ENCODE measurements at places on chromosomes 6 and 20.

GRCh38 chr6:45881705-45882467 lies 133.8 kb downstream of the CLIC5 start:
- no peak for DNase-seq

GRCh38 chr20:9422321-9423057 lies 91.9 kb upstream of the LAMP5 start:
- no peak for DNase-seq

GRCh38 chr6:31686483-31686882 lies 5.6 kb upstream of the LY6G5C start:
- no peak for DNase-seq

DNA sequence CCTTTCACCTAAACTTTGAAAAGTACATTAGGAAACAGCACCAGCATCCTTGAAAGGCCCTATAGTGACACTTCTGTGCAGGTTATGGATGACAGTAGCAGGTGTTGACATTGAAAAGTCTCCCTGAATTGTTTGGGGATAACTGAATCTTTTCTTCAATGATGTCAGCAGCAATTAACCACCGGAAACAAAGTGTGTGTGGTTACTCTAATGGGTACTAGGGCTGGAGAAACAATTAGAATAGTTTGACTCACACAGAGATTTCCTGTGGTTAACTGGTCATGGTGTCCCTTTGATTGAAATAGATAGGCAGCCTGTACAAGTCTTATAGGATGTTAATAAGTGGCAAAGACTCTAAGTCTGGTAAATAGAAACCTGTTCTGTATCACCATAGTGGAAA lies 189.1 kb downstream of the TBX18 start:
- DNase-seq: no peak

- no peak for DNase-seq
Observed at GRCh38 chr6:34540222-34540621, 15.9 kb downstream of the SPDEF start.

DNA sequence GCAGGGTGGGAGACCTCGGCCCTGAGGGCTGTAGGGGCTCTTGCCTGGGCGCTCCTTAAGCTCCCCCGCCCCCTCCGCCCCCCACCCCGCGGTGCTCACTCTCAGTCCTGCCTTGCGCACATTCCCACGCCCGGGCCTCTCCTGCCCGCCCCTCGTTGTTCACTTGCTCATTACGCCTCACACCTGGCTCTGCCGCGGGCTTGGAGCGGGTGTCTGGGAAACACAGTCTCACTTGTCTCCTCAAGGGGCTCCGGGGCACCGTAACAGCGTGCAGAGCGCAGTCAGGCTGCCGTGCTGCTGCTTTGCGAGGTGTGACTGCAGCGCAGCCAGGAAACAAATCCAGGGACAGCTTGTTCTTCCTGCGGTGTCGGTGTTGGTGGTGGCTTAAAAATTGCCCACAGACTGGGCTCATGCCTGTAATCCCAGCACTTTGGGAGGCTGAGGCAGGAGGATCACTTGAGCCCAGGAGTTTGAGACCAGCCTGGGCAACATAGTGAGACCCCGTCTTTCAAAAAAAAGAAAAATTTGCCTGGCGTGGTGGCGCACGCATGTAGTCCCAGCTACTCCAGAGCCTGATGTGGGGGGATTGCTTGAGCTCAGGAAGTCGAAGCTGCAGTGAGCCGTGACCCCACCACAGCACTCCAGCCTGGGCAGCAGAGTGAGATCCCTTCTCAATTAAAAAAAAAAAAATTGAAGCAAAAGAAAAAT lies 4.6 kb downstream of the NPBWR2 start:
- no peak for DNase-seq

DNA sequence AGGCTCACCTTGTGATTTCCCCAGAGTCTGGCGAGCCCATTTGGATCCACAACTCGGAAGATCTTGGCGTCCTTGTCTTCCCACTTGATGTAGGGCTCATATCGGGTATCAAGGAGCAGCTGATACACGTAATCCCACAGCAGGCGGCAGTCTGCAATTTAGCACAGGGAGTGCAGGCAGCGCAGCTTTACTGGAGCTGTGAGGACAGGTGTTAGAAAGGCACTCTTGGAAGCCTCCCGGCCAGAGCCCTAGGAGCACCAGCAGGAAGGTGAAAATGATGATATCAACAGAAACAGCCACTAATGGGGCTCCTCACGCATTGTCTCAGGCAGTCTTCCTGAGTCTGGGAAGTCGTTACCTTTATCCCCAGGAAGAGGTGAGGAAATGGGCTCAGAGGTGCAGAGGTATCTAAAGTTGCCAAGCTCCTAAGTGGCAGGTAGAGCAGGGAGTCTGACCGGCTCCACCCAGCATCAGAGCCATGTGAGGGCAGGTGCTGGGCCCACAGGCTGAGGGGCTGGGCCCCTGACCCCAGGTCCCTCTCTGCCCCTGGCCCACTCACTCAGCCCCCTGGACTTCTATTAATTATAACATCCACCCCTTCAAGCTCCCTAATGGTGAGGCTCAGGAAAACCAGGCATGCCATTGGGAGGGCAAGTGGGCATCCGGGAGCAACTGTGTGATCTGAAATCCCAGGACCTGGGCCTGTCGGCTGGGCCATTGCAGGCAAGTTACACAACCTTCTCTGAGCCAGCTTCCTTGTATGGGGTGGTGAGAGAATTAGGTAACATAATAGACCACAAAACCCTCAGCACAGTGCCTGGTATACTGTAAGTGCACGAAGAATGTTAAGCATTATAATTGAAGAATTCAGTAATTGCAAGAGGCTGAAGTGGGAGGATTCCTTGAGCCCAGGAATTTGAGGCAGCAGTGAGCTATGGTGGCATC lies 18.3 kb downstream of the ETV7 start:
- no peak for DNase-seq

DNA sequence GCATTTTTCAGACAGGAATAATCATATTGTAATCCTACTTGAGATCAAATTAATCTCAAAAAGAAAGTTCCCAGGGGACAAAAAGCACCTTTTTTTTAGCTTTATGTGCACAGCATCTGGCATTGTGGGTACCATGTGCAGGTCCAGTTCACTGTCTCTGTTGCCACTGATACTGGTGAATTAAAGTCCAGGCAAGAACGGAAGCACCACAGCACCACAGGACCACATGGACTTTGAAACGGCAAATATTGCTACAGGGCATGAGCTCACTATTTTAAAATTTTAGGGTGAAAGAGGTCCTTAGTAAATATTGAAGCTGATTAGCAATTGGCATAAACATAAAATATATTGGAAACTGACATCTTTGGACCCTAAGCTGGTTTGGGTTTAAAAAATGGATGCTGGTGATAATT lies 709.0 kb downstream of the EPM2A start:
- DNase-seq: no peak

GRCh38 chr6:4256969-4257368 lies 121.6 kb upstream of the ECI2 start:
- no peak for DNase-seq

DNA sequence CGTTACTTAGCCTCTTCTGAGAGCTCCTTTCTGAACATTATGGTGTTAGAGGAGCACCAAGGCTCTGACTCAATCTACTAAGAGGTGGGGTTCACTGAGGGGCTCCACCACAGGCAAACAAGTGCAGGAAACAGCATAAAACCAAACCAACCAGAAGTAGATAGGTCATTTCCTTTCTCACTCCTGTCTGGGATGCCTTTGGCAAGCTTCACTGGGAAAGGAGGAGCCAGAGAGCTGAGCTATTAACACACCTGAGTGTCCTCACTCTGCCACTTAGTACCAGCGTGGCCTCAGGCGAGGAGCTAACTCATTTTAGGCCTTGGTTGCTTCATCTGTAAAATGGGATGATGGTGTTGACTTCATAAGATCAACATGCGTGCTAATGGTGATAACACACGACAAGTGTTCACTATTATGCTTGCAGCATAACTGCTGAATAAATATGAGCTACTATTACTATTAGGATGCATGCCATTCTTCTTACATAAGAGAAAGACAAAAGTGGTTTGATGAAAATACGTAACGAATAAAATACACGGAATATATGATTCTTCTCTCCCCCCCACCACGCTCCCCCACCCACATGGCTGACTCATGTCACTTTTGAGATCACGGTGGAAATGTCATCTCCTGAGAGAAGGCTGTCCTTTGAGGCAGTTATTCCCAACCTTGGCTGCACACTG lies 185.4 kb downstream of the BCAS1 start:
- DNase-seq: peak; percentile 72

DNA sequence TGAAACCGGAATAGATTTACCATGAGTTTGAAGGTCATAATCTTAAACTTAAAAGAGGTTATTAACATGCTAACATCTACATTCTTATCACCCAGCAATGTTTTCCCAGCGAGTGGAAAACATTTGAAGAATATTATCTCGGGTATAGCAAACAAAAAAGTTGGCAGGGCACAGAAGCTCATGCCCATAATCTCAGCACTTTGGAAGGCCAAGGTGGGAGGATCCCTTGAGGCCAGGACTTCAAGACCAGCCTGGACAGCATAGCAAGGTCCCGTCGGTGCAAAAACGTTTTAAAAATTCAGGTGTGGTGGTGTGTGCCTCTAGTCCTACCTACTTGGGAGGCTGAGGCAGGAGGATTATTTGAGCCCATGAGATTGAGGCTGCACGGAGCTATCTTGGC lies 213.5 kb downstream of the MANEA start:
- no peak for DNase-seq

DNA sequence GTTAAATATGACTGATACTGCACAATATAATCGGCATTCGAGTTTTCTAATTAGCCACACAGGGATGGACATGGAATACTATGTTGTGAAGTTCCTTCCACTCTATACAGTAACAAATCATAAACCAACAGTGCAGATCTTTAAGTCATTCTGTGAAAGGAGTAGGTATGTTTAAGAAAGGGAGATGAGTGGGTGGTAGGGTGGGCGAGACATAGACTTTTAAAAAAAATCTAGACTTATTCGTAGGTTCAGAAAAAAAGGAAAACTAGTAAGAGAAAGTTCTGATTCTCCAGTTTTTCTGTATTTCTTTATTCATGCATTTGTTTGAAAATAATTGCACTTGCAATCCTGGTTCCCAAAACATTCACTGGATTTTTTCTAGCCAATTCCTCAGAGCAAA lies 61.8 kb downstream of the SYNDIG1 start:
- no peak for DNase-seq

DNA sequence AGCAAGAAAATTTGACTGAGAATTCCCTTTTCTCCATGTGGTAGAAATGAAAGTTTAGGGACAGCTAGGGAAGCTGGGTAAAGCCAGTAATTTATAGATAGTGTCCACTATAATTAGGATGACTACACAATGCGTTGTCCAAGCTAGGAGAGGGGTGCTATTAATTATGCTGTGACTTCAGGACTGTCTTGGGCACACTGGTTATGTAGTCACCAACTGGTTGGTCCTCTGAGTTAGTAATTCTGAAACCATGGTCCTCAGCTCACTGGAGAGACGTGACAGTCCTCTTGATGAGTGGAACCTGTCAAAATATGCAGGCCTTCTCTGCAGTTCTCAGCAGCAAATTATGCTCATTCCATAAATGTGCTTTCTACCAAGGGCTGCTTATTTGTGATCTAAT lies 94.6 kb upstream of the ENPP5 start:
- DNase-seq: no peak

DNA sequence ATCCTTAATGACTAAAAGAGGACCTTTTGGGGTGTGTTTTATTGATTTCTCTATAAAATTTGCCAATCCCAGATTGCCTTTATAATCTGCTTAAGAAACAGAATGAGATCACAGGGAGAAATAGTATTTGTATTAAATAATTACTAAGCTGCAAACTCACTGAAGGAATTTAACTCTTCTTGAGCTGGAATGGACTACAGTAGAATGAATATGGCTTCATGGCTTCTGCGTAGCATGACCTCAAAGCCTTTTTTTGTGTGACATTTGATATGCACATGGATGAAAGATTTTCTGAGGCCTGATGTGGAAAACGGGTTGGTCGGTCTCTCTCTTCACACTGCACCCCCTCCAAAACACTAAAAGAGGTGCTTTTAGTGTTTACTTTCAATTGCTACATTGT lies 115.9 kb downstream of the QKI start:
- no peak for DNase-seq

- no peak for DNase-seq
Observed at GRCh38 chr6:16602035-16602434, 159.2 kb downstream of the ATXN1 start.

DNA sequence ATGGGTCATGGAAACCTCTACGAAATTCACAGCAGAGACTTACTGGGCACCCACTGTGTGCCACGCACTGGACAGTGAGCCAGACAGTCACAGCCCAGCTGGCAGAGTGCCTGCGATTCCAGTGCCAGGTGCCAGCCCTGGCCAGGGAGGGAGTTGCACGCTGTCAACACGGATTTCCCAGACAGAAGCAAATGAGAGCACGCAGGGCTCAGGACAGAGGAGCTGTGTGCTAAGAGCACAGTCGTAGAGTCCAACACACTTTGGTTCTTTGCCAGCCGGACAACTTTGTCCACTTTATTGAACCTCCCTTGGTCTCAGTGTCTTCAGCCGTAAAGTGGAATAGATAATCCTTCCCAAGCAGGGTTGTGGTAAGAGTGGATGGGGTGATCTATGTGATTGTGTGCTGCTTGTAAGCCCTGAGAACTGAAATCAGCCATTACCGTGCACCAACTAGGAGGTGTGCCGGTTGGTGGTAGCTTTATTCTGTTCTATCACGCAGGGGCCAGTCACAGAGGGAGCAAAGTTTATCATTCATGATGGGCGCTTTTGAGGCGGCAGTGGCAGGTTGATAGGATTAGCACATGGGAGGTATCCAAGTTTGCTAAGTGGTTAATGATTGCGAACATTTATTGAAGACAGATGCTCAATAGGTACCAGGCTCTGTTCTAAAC lies 40.6 kb downstream of the SIRPA start:
- DNase-seq: no peak

DNA sequence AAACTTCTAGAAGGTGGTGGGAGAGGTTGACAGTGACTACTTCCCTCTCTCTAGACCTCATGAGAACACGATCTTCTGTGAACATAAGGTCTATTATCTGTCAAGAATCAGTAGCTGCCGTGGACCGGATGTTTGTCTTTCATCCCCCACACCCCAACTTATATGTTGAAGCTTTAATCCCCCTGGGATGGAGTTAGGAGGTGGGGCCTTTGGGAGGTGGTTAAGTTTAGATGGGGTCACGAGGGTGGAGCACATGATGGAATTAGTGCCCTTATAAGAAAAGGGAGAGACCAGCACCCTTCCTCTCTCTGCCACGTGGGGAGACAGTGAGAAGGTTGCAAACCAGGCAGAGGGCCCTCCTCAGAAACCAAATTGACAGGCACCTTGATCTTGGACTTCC lies 409.1 kb downstream of the QKI start:
- DNase-seq: no peak

DNA sequence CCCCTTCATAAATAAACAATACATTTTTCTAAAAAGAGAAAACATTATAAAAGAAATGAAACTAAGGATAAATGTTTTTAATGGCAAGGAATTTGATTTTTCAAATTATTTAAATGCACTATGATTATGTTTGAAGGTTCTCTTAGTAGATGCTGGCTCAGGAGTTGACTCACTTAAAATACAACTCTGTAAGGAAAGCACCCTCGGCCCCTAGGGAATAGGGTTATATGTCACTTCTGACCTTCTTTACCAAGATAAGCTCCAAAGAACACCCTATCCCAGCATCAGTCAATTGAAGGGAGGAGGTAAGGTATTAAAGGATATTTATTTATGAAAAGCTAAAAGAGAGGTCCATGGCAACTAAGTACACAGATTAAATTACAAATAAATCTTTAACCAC lies 6.8 kb downstream of the SNAP91 start:
- no peak for DNase-seq

GRCh38 chr20:43755851-43756250 lies 29.0 kb upstream of the GTSF1L start:
- DNase-seq: no peak

Data from activated CD8-positive, alpha-beta memory T cell treated with anti-CD3 and anti-CD28 coated beads, Interleukin-2, amount 50 U/mL, for 4 hours (primary cell).